ENCODE measurements at places on chromosomes 1 and 21.

GRCh38 chr1:201245082-201245481 is 38.2 kb upstream of the PKP1 start:
- no peak for DNase-seq

DNA sequence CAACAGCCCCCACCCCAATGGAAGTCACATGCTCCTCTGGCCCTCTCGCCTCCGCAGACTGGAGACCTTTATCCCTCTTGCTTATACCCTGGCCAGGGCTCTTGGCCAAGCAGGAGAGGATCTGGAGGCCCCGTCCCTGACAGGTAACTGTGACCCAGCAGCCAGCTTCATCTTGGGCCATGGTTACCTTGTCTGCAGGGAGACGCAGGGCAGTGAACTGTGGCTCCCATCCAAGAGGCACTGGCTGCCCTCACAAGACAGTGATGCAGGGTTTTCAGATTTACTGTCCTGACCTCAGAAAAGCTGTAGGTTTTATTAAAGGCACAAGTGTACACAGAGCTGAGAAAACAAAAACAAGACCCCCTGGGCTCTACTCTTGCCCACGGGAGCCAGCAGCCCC is 96.7 kb upstream of the KLHDC7A start:
- no peak for DNase-seq

DNA sequence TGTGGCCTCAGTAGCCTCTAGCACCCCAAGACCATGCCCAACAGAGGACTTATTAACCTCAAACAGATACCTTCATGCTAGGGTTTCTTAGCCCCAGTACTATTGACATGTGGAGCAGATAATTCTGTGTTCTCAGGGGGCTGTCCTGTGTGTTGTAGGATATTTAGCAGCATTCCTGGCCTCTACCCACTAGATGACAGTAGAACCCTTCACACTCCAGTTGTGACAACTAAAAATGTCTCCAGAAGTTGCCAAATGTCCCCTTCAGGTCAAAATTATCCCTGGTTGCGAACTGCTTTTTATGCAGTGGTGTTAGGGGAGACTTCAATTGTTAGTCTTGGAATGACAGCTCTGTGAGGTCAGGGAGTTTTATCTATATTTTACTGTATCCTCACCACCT is 8.1 kb downstream of the KAZN start:
- no peak for DNase-seq

- no peak for DNase-seq
Observed at GRCh38 chr1:54011316-54012007, 6.5 kb downstream of the LDLRAD1 start.

- DNase-seq = no peak
Observed at GRCh38 chr1:227741166-227741870, 6.1 kb downstream of the SNAP47 start.

GRCh38 chr21:38434913-38435533 is 63.3 kb downstream of the ERG start:
- DNase-seq = no peak

GRCh38 chr1:23882746-23883145 is 14.7 kb upstream of the FUCA1 start:
- no peak for DNase-seq

DNA sequence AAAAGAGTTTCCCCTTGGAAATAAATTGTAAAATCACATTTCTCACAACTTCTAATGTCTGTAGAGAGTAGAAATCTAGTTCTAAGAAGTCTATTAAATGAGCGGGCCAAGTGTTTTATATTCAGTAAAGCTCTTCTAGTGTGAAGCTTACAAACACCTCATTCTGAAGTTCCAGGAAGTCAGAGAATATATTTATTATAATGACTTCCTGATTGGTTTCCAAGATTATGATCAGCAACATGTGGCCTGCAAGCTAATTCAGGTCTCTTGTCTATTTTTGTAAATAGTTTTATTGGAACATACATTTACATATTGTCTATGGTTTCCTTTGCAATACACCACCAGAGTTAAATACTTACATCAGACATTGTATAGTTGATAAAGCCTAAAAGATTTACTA is 603.9 kb downstream of the AMY1C start:
- DNase-seq = no peak

DNA sequence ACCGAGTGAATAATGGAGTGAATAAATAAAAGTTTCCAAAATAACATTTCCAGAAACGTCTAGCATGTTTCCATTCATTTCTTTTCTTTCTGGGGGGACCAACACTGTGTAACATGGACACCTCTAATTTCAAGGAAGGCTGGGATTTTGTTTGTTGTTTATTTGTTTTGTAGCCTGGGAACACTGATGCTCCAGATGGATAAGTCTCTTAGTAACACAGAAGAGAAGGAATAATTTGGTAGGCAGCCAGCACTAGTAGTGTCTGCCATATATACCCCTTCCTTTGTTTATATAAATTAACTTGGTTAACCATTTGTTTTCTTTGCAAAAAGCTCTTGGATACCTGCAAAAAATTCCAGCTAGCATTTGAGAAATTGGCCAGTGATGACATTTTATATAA is 411.4 kb upstream of the DEPDC1 start:
- DNase-seq = no peak

- DNase-seq = no peak
Observed at GRCh38 chr1:177912991-177913390, 56.9 kb downstream of the SEC16B start.

DNA sequence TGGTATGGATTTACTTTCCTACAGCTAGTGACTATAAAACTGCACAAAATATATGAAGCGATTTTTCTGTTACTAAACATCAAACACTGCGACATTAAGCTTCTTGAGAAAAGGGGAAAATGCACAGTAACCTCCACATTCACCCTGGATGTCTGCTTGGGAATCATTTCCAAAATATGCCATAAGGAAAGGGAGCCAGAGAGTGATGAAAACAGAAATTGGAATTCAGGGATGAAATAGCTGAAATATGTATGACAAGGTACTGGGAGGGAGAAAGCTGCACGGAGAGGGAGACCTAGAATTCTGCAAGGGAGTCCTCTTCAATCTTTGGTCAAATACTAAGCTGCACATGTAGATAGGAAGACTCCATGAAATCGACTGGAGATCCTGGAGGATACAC is 31.6 kb upstream of the RAB3GAP2 start:
- DNase-seq = no peak

DNA sequence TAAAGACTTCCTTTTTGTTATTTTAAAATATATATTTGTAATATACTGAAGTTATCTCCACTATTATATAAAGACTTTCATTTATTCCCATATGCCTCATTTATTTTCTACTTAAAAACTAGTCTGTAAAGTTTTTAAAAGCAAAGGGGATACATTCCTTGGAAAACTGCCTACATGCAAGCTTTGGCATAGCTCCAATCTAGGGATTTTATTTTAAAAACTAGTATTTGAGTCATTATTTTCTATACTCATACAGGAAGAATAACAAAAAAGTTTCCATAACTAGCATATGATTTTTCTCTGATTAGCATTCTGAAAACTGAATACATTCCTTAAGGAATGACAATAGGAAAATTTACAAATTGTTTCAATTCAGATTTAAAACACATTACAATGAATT is 88.9 kb downstream of the COL24A1 start:
- DNase-seq = no peak

DNA sequence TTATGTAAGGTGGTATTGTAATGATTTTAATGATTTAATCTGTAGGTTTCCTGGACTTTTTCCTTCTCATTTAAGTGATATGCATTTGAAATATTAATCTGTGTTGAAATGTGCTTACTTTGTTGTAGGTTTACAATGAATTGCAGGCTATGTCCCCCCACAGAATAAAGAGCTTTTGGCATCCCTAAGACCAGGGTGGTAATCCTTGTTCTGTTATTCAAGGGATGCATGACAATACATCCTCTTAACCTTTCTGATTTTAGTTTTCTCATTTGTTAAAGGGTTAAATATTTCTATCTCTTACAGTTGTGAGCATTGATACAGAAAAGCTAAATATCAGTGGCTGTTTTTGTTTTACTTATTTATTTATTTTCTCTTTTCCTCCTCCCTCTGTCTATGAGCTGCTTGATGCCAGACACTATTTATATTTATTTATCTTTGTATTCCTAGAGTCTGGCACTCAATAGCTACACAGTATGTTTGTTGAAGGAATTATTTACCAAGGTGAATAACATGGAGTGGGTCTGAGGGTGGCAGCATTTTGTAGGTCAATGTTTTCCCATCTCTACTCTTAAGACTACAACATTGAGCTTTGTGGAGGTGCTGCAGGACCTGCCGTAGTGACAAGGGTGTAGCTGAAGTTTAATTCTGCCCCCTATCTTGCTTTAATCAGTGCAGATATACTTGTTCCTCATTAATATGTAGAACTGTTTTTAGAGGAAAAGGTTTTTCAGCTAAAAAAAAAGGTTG is 19.9 kb upstream of the ADGRL2 start:
- no peak for DNase-seq

DNA sequence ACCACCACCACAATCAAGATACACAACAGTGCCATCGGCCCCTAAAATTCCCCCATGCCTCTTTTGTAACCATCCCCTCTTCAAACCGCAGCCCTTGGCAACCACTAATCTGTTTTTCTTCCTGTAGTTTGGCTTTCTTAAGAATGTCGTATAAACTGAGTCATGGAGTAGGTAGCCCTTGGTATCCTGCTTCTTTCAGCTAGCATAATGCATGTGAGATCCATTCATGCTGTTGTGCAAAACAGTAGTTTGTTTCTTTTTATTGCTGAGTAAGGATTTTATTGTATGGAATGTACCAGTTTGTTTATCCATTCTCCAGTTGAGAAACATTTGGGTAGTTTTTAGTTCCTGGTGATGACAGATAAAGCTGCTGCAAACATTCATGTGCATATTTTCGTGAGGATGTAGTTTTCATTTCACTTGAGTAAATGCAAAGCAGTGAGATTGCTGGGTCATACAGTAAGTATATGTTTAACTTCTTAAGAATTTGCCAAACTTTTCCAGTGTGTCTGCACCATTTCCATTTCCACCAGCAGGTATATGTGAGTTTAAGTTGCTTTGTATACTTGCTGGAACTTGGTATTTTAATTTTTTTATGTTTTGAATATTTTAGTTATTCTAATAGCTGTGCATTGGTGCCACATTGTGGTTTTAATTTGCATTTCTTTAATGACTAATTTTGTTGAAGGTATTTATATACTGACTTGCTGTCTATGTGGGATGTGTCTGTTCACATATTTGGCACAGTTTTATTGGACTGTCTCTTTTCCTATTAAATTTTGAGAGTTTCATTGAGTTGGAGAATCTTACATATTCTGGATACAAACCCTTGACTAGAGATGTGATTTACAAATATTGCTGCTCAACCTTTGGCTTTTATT is 148.4 kb upstream of the MAP1LC3C start:
- DNase-seq = no peak

GRCh38 chr1:88111816-88112215 is 572.3 kb upstream of the PKN2 start:
- no peak for DNase-seq

DNA sequence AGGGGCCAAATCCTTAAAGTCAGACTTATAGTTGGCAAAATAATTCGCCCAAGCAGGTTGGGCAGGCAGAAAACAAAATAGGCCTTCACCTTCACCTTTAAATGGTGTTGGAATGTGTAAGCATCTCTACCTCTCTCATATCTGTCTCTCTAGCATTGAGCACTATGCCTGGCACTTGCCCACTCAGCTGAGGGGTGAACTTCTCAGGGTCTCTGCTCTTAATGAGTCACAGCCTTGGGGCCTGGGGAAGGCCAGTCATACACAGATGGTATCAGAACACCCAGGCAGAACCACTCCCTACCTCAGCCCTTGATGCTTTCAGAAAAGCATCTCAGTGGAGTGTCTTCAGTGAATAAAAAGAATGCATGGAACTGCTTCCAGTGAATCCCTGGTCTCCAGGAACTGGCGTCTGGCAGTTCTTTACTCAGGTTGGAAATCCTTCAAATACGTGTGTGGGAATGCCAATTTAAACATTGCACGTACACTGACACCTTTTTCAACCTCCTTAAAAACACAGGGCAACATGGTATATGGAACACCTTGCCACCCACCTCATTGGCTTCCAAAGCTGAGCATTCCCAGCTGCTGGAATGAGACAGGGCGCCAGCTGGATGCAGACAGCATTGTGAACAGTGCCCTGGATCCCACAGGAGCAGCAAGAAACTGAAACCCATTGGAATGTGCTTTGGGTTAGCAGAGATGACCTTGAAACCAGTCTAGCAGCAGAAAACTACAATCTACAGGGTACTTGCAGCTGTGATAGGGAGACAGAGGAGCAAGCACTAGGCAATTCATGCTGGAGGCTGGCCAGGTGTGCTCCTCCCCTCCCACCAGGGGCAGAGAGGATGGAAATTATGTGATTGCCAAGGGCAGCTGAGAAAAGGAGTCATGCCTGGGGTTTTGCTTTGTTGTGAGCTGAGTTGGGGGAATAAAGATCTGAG is 30.0 kb downstream of the ZNF697 start:
- no peak for DNase-seq

- no peak for DNase-seq
Observed at GRCh38 chr1:178057141-178057765, 36.7 kb upstream of the RASAL2 start.

DNA sequence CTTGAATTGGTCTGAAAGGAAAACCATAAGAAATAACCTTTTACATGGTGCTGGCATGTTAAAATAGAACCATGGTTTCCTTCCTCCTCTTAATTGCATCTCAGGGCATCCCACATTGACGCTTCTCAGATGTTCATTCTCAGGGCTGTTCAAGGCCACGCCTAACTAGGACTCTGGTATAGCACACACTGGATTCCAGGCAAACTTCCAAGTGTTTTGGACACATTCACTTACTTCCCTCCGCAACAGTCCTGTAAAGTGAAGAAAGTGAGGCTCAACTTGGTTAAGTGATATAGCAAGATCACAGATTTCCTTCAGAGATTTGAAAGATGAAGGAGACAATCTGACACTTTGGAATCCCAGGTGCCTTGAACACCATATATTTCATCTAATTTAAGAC is 244.8 kb downstream of the DUSP10 start:
- DNase-seq = peak; percentile 16

DNA sequence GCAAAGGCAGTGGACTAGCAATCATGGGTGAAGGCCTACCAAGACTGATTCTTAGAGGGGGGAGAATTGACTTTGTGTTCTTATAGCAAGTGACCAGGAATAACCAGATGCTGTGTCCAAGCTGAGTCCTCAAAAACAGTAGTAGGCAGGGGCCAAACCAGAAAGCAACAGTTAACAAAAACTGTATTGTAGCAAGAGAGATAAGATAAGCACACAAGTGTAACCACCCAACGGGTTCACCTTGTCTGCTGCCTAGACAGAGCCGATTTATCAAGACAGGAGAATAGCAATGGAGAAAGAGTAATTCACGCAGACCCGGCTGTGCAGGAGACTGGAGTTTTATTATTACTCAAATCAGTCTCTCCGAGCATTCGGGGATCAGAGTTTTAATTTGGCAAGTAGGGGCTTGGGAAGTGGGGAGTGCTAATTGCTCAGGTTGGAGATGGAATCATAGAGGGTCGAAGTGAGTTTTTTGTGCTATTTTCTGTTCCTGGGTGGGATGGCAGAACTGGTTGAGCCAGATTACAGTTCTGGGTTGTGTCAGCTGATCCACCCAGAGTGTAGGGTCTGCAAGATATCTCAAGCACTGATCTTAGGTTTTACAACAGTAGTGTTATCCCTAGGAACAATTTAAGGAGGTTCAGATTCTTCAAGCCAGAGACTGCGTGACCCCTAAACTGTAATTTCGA is 8.3 kb upstream of the CSRP1 start:
- no peak for DNase-seq

GRCh38 chr1:39102537-39103327 is 76.6 kb downstream of the NDUFS5 start:
- DNase-seq = no peak

All from GM04504 (cell line).